ENCODE measurements at places on chromosomes 13 and 19.

DNA sequence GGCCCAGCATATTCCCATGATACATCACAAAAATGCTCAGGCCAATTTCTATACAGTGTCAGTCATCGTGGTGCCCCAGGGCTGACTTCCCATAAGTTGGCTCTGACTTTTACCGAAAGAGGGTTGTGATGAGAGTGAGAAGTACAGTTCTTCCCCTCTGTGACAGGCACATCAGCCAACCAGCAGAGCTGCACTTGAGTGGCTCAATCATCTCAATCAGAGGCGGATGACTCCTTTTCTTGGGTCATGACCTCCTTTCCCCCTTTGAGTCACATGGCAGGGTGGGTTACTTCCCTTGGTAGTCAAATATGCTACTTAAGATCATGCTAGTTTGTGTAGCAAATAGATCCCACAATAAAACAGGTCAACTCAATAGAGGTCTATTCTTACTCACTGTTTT, 6.9 kb upstream of the AMER2 start:
- DNase-seq: no peak

DNA sequence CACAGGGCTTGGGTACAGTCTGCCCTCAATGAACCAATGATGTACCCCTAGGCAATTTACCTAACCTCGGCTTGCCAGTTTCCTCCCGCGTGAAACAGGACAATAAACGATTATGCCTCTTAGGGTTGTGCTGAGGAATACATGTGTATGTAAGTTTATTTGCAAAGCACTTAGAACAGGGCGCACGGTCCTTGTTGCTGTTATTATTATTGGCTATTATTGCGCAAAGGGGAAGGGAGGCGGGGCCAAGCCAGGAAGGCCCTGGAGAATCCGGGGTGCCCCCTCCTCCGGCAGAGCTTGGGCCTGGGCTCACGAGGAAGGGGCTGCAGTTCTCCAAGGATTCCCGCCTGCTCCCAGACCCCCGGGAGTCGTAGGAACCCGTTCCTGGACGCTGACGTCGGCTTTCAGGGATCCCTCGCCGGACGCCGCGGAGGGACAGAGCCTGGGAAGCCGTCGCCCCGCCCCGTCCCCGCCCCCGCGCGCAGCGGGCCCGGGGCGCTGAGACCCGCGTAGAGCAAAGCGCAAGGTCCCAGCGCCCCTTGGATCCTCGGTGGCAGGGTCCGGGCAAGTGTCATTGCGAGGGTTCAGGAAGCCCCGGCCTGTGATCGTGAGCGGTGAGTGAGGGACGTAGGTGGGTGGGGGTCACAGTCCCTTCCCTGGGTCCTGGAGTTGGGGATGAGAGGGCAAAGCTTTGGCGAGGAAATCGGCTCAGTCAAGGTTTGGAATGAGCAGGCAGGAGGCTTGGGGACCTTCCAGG, at the start of gene TMEM91:
Gene TMEM91, plus strand, starts transcription at position 293 of the 757 bp plus-strand sequence. CDS start 1,777 bp downstream, outside the sequence.
- no peak for DNase-seq

DNA sequence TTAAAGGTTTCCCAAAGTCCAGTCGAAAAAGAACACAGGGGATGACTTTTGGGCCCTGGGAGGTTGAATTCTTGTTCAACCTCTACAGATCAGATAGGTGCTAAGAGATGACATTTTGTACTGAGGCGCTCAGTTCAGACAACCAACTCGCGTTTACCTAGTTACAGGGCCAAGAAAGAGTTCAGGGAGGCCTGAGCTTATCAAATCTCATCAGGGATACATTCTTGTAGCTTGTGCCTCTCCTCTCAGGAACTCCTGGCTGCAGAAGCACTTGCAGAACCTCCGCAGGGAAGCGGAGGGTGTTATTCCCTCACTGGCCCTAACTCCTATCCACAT, 825 bp downstream of the ZNF776 start:
- DNase-seq: no peak

GRCh38 chr13:82501834-82502233, 1380.4 kb downstream of the SLITRK1 start:
- DNase-seq: no peak

- no peak for DNase-seq
Observed at GRCh38 chr19:1361601-1362386, 21.9 kb upstream of the NDUFS7 start.

- DNase-seq: no peak
Observed at GRCh38 chr19:1136201-1136600, 32.4 kb downstream of the GPX4 start.

DNA sequence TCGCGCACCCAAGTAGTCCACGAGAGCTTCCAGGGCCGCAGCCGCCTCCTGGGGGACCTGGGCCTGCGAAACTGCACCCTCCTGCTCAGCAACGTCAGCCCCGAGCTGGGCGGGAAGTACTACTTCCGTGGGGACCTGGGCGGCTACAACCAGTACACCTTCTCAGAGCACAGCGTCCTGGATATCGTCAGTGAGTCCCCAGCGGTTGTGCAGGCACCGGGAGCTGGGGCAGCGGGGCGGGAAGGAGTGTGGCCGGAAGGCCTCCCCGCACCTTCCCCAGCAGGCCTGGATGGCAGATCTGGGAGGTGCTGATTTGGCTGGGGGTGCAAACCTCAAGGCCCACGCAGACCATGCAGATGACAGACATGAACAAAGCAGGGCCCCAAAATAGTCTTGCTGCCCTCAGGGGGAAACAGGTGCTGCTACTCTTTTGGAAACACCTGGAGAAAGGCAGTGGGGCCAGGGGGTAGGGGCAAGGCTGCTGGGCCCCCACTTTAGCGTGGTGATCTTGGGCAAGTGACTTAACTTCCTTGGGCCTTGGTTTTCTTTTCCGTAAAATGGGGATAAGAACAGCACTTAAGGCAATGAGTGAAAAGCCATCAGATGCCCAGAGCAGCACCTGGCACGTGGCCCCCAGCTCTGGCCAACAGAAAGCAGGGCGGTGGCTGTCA, 4.0 kb downstream of the MAG start:
- DNase-seq: no peak

DNA sequence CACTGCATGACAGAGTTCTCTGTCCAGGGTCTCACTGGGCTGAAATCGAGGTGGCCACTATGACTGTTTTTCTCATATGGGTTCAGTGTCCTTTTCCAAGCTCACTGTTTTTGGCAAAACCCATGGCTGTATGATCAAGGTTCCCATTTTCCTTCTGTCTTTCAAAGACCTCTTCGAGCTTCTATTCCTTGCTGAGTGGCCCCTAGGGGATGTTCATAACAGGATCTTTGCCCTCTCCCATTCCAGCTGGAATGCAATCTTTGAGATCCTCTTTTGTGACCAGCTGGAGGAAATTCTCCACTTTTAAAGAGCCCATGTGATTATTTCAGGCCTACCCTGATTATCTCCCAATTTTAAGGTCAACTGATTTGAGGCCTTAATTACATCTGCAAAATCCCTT, 572.5 kb upstream of the SLC10A2 start:
- DNase-seq: no peak

DNA sequence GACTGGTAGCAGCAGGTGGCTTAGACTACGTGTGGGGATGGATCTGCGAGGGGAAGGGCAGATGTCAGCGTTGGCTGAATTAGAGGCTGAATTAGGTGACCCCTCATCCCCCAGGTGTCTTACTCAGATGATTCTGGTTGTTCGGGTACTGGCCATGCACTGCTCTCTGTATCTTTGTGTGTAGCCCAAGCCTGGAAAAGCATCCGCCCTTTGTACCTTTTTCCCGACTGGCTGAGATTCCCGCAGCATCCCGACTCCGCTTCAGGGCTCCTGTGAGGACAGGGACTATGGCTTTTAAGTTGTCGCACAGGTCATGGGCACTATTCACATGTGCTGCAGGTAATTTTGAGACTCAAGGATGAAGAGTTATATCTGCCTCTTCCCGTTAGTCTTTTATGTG, 7.2 kb downstream of the TFDP1 start:
- no peak for DNase-seq

GRCh38 chr19:11256189-11256588, 6.1 kb downstream of the DOCK6 start:
- no peak for DNase-seq

- DNase-seq: no peak
Observed at GRCh38 chr13:41713405-41713804, 247.5 kb downstream of the VWA8 start.

DNA sequence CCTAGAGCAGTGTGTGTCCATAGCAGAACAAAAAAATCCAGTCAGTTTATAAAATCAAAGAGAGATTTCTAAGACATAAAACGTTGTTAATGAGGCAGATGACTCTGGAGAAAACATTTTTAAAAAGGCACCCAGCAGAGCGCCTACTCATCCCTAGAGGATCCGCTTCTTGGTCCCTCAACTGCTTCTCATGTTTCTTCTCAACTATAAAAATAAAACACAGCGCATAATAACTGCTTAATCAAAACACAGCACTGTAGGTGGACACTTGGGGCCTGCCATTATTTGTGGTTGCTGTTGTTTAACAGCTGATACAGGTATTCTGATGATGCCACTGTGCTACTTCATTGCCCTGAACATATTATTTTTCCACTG, 347.9 kb downstream of the FGF9 start:
- DNase-seq: no peak

DNA sequence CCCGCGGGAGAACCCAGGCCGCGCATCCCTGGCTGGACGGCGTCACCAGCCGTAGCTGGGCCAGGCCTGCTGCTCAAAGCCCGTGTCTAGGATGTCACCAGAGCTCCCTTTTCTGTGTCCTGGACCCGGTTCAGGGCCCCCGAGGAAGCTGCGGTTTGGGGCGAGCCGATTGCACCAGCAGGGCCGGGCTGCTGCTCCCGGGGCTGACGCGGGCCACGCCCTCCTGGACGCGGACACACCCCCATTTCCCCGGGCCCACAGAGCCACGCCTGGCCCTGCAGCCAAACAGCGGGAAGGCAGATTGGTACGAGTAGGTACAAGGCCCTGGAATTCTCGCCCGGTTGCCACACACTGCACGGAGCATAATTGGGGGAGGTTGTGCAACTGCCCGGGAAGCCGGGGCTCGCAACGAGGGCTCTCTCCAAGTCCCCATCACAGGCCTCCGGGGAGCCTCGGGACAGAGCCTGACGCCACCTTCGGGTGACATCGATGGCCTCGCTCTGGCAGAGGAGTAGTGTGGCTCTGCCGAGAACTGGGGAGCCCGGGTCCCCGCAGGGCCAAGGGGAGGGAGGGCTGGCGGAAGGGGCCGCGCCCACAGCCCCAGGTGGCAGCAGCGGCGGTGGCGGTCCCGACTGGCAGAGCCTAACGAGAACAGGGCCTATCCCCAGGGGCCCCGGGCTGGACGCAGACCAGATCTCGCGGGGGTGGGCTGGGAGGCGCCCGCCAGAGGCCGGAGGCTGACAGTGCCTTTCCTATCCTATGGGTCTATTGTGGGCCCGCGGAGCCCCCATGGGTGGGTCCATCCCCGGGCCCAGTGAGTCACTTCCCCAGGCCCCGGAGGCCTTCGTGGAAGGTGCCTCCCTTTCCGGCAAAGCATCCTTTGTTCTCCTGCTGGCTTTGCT, 23.5 kb downstream of the KCTD15 start:
- DNase-seq: no peak

DNA sequence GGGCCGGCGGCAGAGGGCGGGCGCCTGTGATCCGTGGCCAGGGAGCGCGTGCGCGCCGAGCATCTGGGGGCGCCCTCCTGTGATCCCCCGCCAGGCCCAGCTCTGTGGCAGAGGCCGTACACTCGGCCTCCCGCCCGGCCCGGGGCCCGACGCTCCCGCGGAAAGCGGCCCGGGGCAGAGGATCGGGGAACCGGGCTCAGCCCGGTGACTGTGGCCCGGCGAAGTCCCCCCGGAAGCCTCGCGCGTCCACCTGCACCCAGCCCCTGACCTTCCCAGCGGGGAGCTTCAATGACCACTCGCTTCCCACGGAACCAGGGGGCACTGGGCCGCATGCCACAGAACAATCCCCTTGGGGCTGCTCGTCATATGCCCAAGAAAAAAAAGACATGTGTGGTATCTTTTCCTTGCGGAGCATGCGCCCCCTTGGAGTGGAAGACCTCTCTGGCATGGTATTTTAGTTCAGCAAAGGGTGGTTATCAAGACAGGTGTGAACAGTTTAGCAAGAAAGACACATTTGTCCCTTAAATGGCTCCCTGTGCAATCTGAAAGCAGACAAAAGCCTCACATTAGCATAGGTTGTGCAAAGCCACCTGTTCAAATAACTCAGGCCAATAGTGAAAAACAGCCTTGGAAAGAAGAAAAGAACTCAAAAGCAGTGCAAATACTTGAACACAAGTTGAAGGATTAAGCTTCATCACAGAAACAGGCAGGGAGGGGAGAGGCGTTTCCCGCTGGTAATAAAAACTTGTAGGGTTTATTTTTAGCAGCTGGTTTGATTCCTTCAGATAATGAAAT, 290.9 kb upstream of the SOX21 start:
- DNase-seq: no peak

DNA sequence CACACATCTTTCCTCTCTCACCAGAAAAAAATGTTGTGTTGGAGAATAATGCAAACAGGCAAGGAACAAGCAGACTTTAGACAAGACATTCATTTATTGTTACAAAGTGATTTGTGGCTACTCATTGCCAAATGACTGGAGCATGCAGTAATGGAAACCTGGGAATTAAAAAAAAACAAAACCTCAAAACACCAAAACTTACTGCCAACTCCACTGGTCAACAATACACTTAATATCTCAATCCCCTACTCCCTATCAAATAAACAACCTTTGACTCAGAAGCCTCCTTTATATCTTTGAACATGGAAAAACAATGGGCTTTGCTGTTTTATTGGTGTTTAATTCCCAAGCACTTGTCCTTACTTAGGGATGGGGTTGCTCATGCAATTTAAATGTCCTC, 112.8 kb downstream of the POSTN start:
- DNase-seq: no peak

- DNase-seq: no peak
Observed at GRCh38 chr19:48363500-48363809, 285 bp downstream of the TMEM143 start.

DNA sequence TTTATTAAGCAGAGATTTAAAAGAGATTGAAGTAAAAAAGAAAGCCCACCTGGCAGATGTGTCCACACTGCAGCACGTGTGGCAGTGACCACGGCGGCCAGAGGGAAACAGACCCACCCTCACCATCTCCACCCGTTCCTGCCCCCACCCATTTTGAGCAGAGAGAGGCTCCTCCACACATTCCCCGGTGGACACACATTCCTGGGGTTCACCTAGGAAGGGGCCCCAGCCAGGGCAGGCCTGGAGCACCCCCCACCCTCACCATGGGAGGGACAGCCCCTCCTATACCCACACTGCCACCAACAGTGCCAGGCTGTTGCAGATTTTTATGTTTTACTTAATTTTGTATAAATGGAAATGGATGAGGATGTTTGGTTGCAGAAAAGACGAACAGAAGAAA, 54.9 kb downstream of the SLC7A9 start:
- DNase-seq: no peak

- DNase-seq: peak; percentile 90
Observed at GRCh38 chr19:57583521-57584416, at the start of gene ZIK1. TSS of gene ZIK1 (plus strand) at chr19:57584145. CDS start at chr19:57584357, 212 bp downstream.

DNA sequence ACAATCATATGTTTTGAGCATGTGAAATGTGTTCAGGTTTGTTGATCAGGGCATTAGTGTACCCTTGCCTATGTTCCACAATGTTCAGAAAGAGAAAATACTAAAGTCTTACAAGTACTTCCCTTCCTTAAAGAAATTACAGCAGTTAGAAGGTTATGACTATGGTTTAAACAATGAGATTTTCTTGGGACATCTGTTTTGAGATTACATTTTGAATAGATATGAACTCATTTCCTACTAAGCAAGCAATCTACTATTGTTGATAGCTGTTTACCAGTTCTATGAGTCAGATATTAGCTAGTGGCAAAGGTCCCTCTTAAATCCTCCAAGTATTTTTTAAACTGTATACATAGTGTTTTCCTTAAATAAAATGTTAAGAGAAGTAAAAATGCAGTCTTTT, 241.3 kb downstream of the DACH1 start:
- DNase-seq: no peak

All from NT2/D1 (cell line).